Immature natural killer cell (primary cell): ENCODE measurements at places on chromosomes 7 and 10.
A peak's percentile ranks its signal among the peaks of the same experiment; 100 is the strongest.

DNA sequence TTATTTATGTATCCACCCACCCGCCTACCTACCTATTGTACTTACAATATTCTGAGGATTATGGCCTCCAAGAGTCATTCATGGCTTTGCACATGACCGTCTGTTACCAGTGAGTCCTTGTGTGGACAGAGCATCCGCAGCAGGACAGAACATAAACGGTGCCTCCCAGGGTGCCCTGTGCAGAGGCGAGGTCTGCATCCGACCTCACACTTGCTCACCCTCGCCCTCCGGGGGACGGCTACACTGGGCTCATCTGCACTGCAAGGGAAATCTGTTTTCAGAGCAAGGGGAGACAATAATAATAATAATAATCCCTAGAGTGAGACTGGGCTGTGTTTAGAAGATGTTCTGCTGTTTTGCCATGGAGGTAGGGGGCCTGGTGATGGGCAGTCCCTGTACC is 29.8 kb downstream of the PFKP start:
- H3K4me3 ChIP-seq: peak overlapping the region; percentile 14
- peaks cover 50% of the 10 kb centered on the region for H3K4me1 ChIP-seq
- peak overlapping the region; percentile 75 for H3K27ac ChIP-seq

DNA sequence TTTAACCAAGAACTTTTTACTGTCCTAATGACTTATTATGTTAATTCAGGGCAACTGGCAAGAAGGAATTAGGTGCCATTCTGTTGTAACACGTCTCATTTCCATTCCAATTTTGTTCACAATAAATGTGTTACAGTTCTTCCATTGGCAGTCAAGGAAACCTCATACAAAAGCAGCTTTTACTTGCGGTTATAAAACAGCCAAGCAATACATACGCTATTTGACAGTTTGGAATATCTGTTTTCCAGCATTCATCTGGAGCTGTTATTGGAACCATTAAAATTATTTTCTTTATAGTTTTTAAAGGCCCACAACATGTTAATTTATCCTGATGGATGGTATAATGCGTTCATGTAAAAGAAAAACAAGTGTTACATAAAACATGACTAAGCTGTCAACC is 33.3 kb downstream of the MTERF1 start:
- peaks cover 2% of the 10 kb centered on the region for H3K27me3 ChIP-seq
- DNase-seq: no peak
- H3K27ac ChIP-seq: no peak overlapping the region
- no peak overlapping the region for H3K4me3 ChIP-seq
- H3K36me3 ChIP-seq: peaks cover 3% of the 10 kb centered on the region

- peaks cover 1% of the 10 kb centered on the region for H3K4me1 ChIP-seq
- peaks cover 10% of the 10 kb centered on the region for H3K27me3 ChIP-seq
- DNase-seq: no peak
- no peaks in the 10 kb centered on the region for H3K36me3 ChIP-seq
These were observed 111.1 kb upstream of the PALS2 start for GRCh38 chr7:24462117-24462516.

DNA sequence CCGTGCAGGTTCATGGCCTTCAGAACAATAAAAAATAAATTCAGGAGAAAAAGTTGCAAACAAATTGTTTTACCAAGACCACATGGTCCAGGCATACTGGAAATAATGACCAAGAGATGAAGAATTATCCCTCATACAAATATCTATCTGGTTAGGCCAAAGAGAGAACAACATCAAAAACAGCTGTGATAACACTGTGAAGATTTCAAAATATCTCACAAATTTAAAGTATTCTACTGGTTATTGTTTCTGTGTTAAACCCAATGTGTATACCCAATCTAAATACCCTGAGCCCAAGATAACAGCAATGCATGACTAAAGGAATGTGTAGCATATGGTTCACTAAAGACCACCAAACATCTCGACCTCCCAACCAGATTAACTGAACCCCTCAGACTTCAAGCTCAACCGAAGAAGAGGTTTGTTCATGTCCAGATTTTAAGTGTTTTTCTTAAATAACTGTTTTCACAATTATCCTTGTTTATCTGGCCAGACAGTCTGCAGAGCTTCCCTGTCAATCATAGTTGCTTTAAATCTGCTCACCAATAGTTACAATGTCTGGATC is 10.9 kb downstream of the OR9A2 start:
- no peak overlapping the region for H3K27ac ChIP-seq
- H3K4me1 ChIP-seq: no peaks in the 10 kb centered on the region
- H3K4me3 ChIP-seq: no peak overlapping the region
- H3K27me3 ChIP-seq: peaks cover 2% of the 10 kb centered on the region
- no peak for DNase-seq

- H3K4me1 ChIP-seq: no peaks in the 10 kb centered on the region
- no peaks in the 10 kb centered on the region for H3K27me3 ChIP-seq
- no peaks in the 10 kb centered on the region for H3K36me3 ChIP-seq
- no peak overlapping the region for H3K27ac ChIP-seq
These were observed 5.9 kb downstream of the SEMA3E start for GRCh38 chr7:83643012-83643411.

DNA sequence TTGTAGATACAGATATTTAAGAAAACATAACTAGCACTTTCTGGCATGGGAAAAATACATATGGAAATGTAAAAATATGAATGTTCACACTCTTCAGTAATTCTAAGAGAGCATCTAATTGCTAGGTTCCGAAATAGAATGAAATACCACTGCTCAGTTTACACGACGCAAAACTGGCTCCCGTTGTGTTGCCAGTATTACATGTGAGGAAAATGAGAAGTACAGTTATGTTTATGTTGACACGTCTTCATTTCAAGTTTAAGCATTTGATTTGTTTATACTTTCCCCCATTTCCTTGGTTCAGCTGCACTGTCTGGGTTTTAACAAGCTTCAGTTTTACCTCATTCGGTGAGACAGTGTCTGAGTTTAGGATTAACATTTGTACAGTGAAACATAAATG is 275.8 kb upstream of the SEMA3D start:
- H3K27me3 ChIP-seq: no peaks in the 10 kb centered on the region
- H3K4me1 ChIP-seq: no peaks in the 10 kb centered on the region
- H3K27ac ChIP-seq: no peak overlapping the region
- DNase-seq: no peak
- no peak overlapping the region for H3K4me3 ChIP-seq

DNA sequence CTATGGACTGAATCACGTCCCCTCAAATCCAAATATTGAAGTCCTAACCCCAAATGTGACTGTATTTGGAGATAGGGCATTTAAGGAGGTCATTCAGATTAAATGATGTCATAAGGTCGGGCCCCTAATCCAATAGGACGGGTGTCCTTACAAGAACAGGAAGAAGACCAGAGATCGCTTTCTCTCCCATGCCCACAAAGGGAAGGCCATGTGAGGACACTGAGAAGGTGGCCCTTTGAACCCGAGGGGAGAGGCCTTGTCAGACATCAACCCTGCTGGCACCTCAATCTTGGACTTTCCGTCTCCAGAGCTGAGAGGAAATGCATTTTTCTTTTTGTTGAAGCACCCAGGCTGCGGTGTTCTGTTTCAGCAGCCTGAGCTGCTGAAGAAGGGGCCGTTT is 72.3 kb upstream of the KLF6 start:
- peaks cover 2% of the 10 kb centered on the region for H3K4me1 ChIP-seq
- H3K4me3 ChIP-seq: no peak overlapping the region
- peaks cover 3% of the 10 kb centered on the region for H3K27me3 ChIP-seq
- no peaks in the 10 kb centered on the region for H3K36me3 ChIP-seq

DNA sequence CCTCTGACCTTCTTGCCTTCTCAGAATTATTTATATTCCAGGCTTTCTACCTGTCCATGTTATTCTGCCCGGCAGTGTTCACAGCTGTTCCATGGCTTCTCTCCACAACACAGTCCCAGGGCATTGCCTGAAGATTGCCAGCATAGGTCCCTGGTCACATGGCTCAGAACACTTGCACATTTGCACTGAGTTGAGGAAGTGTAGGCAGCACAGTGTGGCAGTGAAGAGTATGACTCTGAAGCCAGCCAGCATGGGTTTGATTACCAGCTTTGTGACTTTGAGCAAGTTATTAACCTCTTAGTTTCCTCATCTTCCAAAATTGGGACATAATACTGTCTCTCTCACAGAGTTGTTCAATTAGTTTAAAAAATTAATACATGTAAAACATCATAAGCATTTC is 73.2 kb upstream of the NEUROD6 start:
- H3K4me1 ChIP-seq: no peaks in the 10 kb centered on the region
- no peak overlapping the region for H3K4me3 ChIP-seq
- DNase-seq: no peak
- H3K36me3 ChIP-seq: no peaks in the 10 kb centered on the region
- H3K27me3 ChIP-seq: peaks cover 1% of the 10 kb centered on the region
- H3K27ac ChIP-seq: no peak overlapping the region

DNA sequence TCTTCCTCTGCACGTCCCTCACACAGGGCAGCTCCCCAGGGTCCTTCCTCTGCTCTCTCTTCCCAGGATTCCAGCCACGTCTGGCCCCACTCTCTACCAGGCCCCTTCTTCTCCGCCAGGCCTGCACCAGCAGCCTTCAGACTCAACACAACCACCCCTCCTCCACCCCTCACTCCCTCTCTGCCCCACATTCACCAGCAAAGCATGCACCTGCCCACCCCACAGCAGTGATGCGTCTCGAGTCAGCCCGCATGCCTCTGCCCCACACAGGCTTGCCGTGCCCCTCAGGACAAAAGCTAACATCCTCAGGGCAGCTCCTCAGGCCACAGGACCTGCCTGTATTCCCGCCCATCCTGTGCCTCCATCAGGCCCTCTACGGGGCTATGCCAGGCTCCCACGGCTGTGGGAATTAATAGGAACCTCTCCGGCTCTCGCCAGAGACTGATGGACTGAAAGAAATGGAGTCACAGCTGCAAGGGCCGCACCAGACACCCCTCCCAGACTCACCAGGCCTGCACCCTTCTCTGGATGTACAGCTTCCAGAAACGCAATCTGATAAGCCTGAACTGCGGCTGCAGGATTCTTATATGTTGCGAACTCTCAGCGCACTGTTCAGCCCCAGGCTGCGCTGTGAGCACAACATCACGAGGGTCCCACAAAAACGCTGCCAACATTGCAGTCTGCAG is 100.1 kb downstream of the CYTH3 start:
- no peak overlapping the region for H3K27ac ChIP-seq
- H3K27me3 ChIP-seq: no peaks in the 10 kb centered on the region
- H3K36me3 ChIP-seq: peaks cover 15% of the 10 kb centered on the region
- H3K4me3 ChIP-seq: no peak overlapping the region
- H3K4me1 ChIP-seq: peaks cover 2% of the 10 kb centered on the region
- no peak for DNase-seq

DNA sequence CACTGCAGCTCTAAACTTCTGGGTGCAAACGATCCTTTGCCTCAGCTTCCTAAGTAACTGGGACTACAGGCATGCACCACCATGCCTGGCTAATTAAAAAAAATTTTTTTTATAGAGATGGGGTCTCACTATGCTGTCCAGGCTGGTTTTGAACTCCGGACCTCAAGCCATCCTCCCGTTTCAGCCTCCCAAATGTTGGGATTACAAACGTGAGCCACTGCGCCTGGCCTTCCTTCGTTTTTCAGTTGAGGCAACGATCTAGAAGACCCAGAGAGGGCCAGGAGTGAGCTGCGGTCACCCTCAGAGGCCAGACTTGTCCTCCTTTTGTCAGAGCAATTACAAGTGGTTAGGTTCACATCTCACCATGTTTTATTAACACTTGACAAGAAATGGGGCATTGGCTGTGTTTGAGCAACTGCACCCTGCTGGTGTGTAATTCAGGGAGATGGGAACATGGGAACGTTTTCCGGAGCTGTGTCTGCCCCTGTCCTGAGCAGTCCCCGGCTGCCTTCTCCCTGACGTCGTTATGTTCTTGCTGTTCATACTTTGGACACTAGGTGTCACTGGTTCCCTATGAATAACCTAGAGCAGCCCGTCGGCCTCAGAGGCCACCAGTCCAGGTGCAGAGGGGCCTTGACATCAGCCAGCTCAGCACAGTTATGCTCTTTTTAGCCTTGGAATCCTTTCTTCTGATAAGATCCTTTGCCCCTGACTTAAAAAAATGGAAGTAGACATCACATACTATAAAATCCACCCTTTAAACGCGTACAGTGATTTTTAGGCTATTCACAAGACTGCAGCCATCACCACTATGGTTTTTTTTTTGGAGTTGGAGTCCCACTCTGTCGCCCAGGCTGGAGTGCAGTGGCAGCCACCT is 375.0 kb downstream of the TYW1 start:
- no peak overlapping the region for H3K27ac ChIP-seq
- no peak overlapping the region for H3K4me3 ChIP-seq
- DNase-seq: peak; percentile 58
- peaks cover 11% of the 10 kb centered on the region for H3K27me3 ChIP-seq
- no peaks in the 10 kb centered on the region for H3K4me1 ChIP-seq

- no peaks in the 10 kb centered on the region for H3K36me3 ChIP-seq
- H3K27ac ChIP-seq: no peak overlapping the region
- no peak overlapping the region for H3K4me3 ChIP-seq
- H3K4me1 ChIP-seq: no peaks in the 10 kb centered on the region
These were observed 40.2 kb upstream of the IFRD1 start for GRCh38 chr7:112410092-112410491.

- DNase-seq: peak; percentile 41
- H3K36me3 ChIP-seq: no peaks in the 10 kb centered on the region
- no peak overlapping the region for H3K4me3 ChIP-seq
- H3K4me1 ChIP-seq: peaks cover 21% of the 10 kb centered on the region
These were observed 12.9 kb upstream of the DENND2A start for GRCh38 chr7:140653319-140654108.

- no peaks in the 10 kb centered on the region for H3K36me3 ChIP-seq
- DNase-seq: no peak
- H3K27me3 ChIP-seq: peaks cover 2% of the 10 kb centered on the region
- no peak overlapping the region for H3K27ac ChIP-seq
- H3K4me1 ChIP-seq: no peaks in the 10 kb centered on the region
These were observed 206.9 kb upstream of the AGK start for GRCh38 chr7:141344153-141344935.

- H3K27me3 ChIP-seq: peaks cover 2% of the 10 kb centered on the region
- no peak overlapping the region for H3K27ac ChIP-seq
- no peak overlapping the region for H3K4me3 ChIP-seq
- no peaks in the 10 kb centered on the region for H3K36me3 ChIP-seq
- H3K4me1 ChIP-seq: no peaks in the 10 kb centered on the region
- no peak for DNase-seq
These were observed 354.5 kb downstream of the WDR11 start for GRCh38 chr10:121205625-121206024.

DNA sequence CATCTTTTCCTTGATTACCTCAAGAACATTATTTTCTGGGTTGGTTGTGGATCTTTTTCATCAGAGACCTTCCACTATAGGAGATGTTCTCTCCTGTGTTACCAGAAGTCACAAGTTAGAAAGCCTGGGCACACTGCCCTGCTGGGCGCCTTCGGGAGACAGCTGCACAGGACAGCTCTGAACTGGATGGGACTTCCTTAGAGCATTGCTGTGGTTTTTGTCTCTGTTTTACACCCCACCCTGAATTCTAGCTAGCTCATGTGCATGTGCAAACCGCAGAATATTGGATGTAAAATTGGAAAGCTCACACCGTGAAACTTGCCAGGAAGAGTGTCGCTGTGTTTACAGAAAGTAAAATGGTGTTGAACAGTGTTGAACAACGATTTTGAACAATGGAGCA is 54.4 kb upstream of the SEC61G start:
- DNase-seq: no peak
- no peak overlapping the region for H3K27ac ChIP-seq
- no peaks in the 10 kb centered on the region for H3K36me3 ChIP-seq
- H3K4me1 ChIP-seq: no peaks in the 10 kb centered on the region
